Right ventricle myocardium inferior (tissue), 1 donor: ENCODE measurements at places on chromosomes 5 and 9. TPM values are rescaled to one million over a fixed set of nuclear protein-coding genes. Genes with fewer than 3 reads are reported as not detected.

BARX1 gene
- not detected for total RNA-seq

FRMPD1 gene
- 1.9 TPM for total RNA-seq

LCN9 gene
- not detected for total RNA-seq

DNA sequence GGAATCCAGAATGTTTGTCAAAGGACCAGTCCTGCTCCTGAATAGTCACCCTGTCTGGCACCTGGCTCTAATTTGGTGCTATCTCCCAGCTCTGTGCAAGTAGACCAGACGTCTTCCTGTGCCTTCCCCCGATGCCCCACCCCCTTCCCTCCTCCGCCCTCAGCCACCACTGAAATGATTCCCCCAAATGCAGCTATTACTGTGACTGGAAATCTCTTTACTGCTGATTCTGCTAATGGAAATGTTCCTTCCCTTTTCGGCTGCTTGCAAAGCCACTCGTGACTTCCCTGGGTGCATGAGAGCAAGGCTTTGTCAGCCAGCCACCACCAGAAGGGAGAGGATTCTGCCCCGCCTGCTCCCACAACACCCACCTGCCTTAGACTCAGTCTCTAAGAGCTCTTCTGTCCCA lies 11.4 kb downstream of the ASTN2 start:
- no peak for DNase-seq

DNA sequence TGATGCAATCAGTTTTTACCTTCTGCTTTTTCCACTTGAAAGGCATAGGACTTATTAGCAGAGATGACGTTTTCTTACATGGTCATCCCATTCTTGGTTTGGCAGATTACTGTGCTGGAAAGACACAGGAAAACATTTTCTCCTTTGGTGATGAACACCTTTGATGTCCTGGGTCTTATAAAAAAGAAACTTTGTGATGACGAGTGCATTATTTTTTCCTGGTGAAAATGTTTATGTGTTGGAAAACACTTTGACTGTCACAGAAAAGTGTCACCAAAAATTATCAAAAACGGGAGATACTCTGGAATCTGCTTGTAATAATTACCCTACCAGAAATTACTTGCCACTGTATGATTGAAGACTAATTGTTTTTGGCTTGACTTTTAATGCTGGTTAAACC lies 2020.9 kb downstream of the MAT2B start:
- DNase-seq = no peak
